ENCODE measurements at places on chromosomes 2 and 18.
A peak's percentile ranks its signal among the peaks of the same experiment; 100 is the strongest.

DNA sequence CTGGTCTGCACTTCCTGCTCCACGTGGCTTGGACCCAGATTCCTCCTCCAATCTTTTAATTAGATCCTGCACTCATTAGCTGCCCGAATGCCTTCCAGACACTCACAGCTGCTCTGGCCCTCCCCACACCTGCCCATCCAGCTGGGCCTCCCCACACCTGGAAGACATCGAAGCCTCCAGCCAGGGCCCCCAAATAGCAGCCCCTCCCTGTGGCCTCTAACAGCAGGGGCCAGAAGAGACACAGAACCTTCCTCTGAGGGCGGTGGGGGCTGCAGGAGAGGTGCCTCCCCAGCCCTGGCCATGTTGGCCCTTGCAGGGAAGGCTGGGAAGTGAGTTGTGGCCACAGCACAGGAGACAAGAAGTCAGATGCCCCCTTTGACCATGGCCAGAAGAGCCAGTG lies 252.8 kb downstream of the DYSF start:
- H3K27ac ChIP-seq: no peak overlapping the region
- DNase-seq: no peak
- H3K4me1 ChIP-seq: no peaks in the 10 kb centered on the region
- H3K36me3 ChIP-seq: no peaks in the 10 kb centered on the region

DNA sequence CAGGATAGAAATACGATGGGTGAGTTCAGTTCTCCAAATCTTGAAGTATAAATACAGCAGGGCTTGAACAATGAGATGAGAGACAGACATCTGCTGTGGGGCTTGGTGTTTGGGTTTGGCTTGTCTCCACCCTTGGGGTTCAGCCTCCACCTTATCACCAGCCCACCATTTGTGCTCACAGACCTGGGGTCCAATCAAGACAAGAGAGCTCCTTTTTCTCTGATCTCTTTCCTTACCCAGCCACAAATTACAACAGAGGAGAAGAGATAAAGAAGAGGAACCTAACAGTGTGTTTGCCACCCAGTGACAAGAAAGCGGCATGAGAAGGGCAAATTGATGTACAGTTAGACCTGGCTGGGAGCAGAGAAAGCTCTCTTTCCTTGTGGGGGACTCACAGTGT lies 204.5 kb upstream of the CXCR4 start:
- no peaks in the 10 kb centered on the region for H3K36me3 ChIP-seq
- no peaks in the 10 kb centered on the region for H3K27me3 ChIP-seq
- peaks cover 67% of the 10 kb centered on the region for H3K4me1 ChIP-seq
- H3K4me3 ChIP-seq: no peak overlapping the region

GRCh38 chr2:65320042-65320725 lies 92.6 kb downstream of the ACTR2 start:
- peak overlapping the region; percentile 64 for H3K27ac ChIP-seq
- no peak overlapping the region for H3K4me3 ChIP-seq
- H3K27me3 ChIP-seq: no peaks in the 10 kb centered on the region
- H3K4me1 ChIP-seq: peaks cover 20% of the 10 kb centered on the region
- DNase-seq: peak; percentile 48

DNA sequence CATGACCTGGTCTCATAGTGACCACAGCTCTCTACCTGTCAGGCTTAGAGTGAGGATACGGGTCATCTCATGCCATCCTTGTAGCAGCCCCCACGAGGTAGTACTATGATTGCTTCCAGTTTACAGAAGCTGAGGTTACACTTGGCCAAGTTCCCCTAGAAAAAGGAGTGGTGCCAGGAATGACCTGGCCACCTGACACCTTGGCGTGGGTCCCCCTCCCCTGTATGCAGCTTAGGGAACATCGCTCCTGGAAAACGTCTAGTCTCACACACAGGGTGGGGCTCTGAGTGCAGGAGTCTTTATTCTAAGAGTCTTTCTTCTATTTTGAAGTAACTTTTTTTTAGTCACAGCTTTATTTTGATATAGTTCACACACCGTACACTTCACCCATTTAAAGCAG lies 14.8 kb downstream of the NPPC start:
- no peak overlapping the region for H3K4me3 ChIP-seq
- peaks cover 16% of the 10 kb centered on the region for H3K4me1 ChIP-seq
- H3K27me3 ChIP-seq: no peaks in the 10 kb centered on the region
- H3K27ac ChIP-seq: no peak overlapping the region
- no peaks in the 10 kb centered on the region for H3K36me3 ChIP-seq

GRCh38 chr2:66525606-66526005 lies 90.7 kb downstream of the MEIS1 start:
- no peaks in the 10 kb centered on the region for H3K4me1 ChIP-seq
- no peak for DNase-seq
- no peak overlapping the region for H3K4me3 ChIP-seq

DNA sequence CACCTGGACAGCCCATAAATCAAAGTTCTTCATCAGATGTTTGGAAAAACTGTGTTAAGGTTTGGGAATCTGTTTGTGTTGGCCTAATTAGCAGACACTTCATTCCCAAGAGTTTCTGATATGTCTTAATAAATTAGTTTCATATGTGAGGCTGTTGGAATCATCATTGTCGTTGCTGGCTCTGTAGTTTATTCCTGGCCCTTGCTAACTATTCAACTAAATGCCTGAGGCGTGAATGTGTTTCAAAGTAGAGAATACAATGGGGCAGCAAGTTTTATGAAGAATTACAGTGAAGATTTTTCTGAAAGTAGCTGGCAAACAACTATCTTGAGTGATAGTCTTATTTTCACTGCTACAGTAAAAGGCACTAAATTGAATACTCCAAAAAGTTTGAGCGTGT lies 141.1 kb downstream of the PARD3B start:
- H3K4me3 ChIP-seq: no peak overlapping the region
- no peak overlapping the region for H3K27ac ChIP-seq
- H3K4me1 ChIP-seq: no peaks in the 10 kb centered on the region
- DNase-seq: no peak
- peaks cover 1% of the 10 kb centered on the region for H3K27me3 ChIP-seq

DNA sequence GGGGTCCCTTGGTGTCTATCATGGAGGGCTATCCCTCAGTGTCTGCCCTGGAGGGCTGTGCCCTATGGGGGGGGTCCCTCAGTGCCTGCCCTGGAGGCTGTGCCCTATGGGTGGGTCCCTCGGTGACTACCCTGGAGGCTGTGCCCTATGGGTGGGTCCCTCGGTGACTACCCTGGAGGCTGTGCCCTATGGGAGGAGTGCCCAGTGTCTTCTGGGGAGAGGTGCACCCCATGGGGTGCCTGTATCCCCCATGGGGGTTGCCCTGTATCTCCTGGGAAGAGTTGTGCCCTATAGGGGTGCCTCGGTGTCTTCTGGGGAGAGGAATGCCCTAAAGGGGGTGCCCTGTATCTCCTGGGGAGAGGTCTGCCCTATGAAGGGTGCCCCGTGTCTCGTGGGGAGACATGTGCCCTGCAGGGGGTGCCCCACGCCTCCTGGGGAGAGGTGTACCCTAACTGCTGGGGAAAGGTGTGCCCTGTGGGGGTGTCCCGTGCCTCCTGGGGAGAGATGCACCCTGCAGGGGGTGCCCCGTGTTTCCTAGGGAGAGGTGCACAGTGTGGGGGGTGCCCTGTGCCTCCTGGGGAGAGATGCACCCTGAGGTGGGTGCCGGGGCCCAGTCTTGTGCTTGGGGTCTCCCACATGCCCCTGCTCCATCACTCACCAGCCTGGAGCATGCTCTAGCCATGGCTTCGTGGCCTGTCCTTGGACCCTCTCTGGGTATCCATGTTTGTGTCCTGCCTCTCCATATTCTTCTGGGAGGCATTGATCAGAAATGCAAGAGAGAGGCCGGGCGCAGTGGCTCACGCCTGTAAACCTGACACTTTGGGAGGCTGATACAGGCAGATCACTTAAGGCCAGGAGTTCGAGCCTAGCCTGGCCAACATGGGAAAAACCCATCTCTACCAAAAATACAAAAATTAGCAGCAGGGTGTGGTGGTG lies 215.6 kb downstream of the HDAC4 start:
- no peaks in the 10 kb centered on the region for H3K27me3 ChIP-seq
- H3K36me3 ChIP-seq: peaks cover 23% of the 10 kb centered on the region
- DNase-seq: no peak

DNA sequence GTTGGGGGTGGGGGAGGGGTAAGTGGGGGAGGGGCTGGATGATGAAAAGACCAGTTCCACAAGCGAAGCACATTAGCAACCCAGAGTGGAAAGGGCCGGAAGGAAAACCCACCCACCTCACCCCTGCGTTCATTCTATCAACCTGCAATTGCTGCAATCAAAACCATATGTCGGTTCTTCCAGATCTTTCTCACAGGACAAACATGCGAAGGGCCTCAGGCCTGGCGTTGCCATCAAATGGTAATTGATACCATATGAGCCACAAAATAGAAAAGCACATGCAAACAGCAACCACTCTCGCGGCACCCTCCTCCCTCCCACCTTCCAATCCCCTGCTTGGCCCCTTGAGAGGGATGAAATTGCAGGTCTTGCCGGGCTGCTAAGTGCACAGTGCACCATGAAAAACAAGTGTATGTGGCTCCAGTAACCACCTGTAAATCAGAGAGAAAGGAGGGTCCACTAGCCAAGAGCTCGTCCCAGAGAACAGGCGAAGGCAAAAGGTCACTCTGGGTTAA lies 287.5 kb downstream of the TCF4 start:
- no peak overlapping the region for H3K4me3 ChIP-seq
- H3K27ac ChIP-seq: no peak overlapping the region
- no peaks in the 10 kb centered on the region for H3K36me3 ChIP-seq
- no peaks in the 10 kb centered on the region for H3K4me1 ChIP-seq
- no peaks in the 10 kb centered on the region for H3K27me3 ChIP-seq
- DNase-seq: no peak

- DNase-seq: no peak
- H3K27ac ChIP-seq: no peak overlapping the region
- no peaks in the 10 kb centered on the region for H3K36me3 ChIP-seq
These were observed 76.3 kb upstream of the RBBP8 start for GRCh38 chr18:22856870-22857269.

DNA sequence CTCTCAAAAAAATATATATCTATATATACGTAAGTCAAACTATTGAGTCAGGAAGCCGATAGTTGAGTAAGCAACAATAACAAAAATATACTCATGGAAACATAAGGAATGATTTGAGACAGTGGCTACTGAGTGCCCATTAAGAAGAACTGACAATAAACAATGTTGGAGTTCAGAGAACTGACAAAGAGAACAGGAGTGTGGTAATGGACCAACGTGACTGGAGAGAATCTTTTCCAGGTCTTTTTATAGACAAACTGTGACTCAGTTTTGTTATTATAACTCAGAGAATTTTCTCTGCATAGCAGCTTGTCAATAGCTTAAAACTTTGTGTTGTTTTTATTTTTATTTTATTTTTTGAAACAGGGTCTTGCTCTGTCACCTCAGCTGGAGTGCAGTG lies 4.6 kb upstream of the GALM start:
- peaks cover 36% of the 10 kb centered on the region for H3K4me1 ChIP-seq
- H3K4me3 ChIP-seq: no peak overlapping the region
- H3K27me3 ChIP-seq: no peaks in the 10 kb centered on the region
- no peak overlapping the region for H3K27ac ChIP-seq
- H3K36me3 ChIP-seq: no peaks in the 10 kb centered on the region

- no peaks in the 10 kb centered on the region for H3K36me3 ChIP-seq
- H3K4me1 ChIP-seq: no peaks in the 10 kb centered on the region
- H3K27me3 ChIP-seq: no peaks in the 10 kb centered on the region
- no peak overlapping the region for H3K4me3 ChIP-seq
- no peak overlapping the region for H3K27ac ChIP-seq
- no peak for DNase-seq
These were observed 6.6 kb upstream of the GULP1 start for GRCh38 chr2:188285049-188285448.
